Activated CD8-positive, alpha-beta memory T cell treated with anti-CD3 and anti-CD28 coated beads, Interleukin-2, amount 10 ng/mL, durations not matched to agents 7 days and 5 days (primary cell): ENCODE measurements at places on chromosomes 4 and X.

DNA sequence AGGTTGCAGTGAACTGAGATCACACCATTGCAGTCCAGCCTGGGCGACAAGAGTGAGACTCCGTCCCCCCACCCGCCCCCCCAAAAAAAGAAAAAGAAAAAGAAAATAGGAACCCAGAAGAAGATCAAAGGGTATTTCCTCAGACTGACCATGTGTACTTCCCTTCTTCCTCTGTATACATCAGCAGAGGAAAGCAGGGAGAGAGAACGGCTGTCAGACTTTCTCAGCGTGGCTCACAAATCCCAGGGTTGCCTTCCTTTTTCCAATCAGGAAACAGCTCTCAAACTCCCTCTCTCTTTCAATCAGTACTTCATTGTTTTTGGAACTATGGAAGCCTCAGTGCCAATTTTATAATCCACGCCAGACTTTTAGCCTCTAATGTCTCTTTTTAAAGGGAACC lies 59.1 kb downstream of the CHRNA9 start:
- H3K4me3 ChIP-seq, result no peak overlapping the region
- H3K27ac ChIP-seq, result no peak overlapping the region
- H3K4me1 ChIP-seq, result no peaks in the 10 kb centered on the region
- no peaks in the 10 kb centered on the region for H3K36me3 ChIP-seq

DNA sequence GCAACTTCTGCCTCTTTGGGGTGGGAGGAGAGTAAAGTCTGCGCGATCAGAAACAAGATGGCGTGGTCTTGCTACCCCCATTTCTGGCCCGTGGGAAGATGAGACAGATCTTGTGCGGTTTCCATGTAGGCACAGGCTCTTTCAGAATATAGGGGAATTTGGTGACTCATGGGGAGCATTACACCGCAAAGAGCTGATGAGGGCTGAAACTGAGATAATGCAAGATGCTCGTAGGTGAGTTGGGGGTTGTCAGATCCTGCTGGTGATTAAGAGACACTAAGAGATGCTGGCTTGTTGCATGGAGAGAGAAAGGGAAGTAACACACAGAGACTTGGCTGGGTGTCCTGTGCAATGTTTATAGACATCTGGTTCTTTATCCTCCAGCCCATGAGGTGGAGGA lies 1.5 kb downstream of the EVC start:
- H3K4me3 ChIP-seq, result peak overlapping the region; percentile 2
- H3K36me3 ChIP-seq, result peaks cover 8% of the 10 kb centered on the region

GRCh38 chrX:150763810-150764209 lies 70.6 kb downstream of the MTMR1 start:
- H3K4me3 ChIP-seq, result no peak overlapping the region
- DNase-seq, result no peak
- H3K4me1 ChIP-seq, result peaks cover 5% of the 10 kb centered on the region
- no peaks in the 10 kb centered on the region for H3K27me3 ChIP-seq
- H3K36me3 ChIP-seq, result no peaks in the 10 kb centered on the region

DNA sequence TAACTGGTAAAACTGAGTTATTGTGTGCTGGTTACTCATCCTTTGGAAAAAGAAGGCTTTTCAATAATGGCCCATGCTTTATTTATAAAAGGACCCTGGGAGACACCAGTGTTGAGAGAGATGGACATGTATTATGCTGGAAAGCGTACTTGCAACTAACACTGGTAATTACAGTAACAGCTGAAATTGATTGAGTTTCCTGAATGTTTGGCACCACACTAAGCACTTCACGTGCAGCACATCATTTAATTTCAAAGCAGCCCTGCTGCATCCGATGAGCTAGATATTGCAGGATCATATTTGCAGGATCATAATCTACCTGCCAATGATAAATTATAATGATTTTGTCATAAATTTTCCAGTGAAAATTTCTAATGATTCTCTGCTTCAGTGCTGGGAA lies 81.5 kb downstream of the QRFPR start:
- H3K27ac ChIP-seq, result no peak overlapping the region
- no peaks in the 10 kb centered on the region for H3K36me3 ChIP-seq
- no peaks in the 10 kb centered on the region for H3K4me1 ChIP-seq
- no peak for DNase-seq
- H3K4me3 ChIP-seq, result no peak overlapping the region

- DNase-seq, result no peak
- no peaks in the 10 kb centered on the region for H3K27me3 ChIP-seq
- H3K36me3 ChIP-seq, result peaks cover 38% of the 10 kb centered on the region
- H3K27ac ChIP-seq, result no peak overlapping the region
- peaks cover 16% of the 10 kb centered on the region for H3K4me1 ChIP-seq
Observed at GRCh38 chrX:47245156-47245555, 12.3 kb downstream of the USP11 start.
